ENCODE measurements at places on chromosomes 7 and 10. TPM values are rescaled to one million over a fixed set of nuclear protein-coding genes. Genes with fewer than 3 reads are reported as not detected.
A peak's percentile ranks its signal among the peaks of the same experiment; 100 is the strongest.

Gene HOXA6
- total RNA-seq = not detected

Gene ASZ1
- total RNA-seq = not detected

Gene ERVW-1
- total RNA-seq = not detected

Gene TRA2A
- total RNA-seq = 77.8 TPM

Gene RAB19
- 14.5 TPM for total RNA-seq

Gene RELN
- not detected for total RNA-seq

Gene IFIT2
- total RNA-seq = 26.6 TPM

- no peak for DNase-seq
Observed at GRCh38 chr7:157691586-157692459, 355.0 kb downstream of the DNAJB6 start.

DNA sequence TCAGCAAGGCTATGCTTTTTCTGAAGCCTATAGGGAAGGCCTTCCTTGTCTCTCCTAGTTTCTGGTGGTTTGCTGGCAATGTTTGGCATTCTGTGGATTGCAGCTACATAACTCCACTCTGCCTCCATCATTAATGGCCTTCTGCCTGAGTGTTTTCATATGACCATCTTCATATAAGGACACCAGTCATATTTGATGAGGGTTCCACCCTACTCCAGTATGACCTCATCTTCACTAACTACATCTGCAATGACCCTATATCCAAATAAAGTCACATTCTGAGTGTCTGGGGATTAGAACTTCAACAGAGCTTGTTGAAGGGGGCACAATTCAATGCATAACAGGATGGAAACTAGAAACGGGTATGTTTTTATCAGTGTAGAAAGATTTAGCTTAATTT lies 22.1 kb downstream of the CAV1 start:
- no peak for DNase-seq

DNA sequence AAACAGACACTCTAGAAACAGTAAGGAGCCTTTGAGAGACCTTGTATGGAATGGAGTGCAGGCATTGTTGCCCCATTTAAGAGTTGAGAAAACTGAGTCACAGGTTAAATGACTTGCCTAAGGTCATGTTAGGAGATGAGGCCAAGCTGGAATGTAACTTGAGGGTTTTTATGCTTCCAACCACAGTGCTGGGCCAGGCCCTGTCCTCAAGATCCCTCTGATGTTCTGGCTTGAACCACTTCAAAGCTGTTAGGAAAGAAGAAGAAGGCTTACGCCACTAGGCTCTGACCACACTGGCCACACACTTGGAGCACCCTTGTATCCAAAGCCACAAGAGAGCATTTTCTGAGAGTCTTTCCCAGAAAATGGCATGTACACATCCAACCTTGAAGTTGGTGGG lies 42.7 kb downstream of the PLAU start:
- DNase-seq = peak; percentile 25

- no peak for DNase-seq
Observed at GRCh38 chr7:113763226-113763625, 155.6 kb downstream of the PPP1R3A start.

DNA sequence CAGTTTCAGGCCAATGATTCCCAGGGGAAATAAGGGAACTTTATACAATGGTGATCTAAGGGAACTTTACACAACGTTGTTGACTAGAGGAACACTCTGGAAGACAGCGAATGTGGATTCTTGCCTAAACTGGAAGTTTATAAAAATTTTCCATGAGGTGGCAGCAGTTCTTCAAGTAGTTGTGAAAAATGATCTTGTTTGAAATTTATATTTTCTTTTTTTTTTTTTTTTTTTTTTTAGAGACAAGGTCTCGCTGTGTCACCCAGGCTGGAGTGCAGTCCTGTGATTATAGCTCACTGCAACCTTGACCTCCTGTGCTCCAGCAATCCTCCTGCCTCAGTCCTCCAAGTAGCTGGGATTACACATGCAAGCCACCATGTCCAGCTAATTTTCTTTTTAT lies 32.1 kb upstream of the GTF2I start:
- DNase-seq = no peak

GRCh38 chr10:7889947-7890542 lies 71.7 kb downstream of the TAF3 start:
- no peak for DNase-seq

DNA sequence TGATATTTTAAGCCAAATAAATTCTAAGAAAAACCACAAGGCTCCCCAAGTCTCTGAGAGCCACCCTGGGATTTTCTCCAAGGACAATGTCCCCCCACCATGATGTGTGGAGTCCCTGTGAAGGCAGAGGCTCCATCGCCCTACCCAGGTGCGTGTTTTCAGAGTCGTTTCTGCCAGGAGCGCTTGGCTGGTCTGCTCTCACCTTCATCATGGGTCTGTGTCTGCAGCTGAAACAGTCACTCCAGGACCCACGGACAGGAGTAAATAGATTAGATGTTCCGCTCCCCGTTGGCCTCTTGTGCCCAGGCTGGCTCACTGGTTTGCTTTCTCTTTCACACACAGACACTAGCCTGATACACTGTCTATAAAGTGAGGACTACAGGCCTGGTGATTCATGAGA lies 217.5 kb downstream of the SFMBT2 start:
- DNase-seq = peak; percentile 70
